Fibroblast of skin of scalp (primary cell): ENCODE measurements at places on chromosomes 1 and 21.

DNA sequence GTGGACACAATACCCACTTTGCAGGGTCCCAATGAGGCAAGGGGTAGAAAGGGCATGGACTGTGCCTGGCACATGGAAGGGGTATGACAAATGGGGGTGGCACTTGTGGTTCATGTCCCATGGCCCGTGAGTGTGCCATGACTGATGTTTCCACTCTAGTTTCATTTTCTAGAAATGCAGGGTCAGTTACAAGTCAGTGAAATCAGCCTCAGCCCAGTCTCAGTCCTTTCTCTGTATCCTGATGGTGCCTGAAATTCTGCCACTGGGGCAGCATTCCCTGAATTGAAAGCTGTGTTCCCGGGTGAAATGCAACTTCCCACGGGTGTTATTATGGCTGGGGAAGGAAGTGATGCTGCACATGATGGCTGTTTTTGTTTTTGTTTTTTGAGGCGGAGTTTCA, 110.8 kb upstream of the ZBTB40 start:
- DNase-seq: no peak

GRCh38 chr1:8374812-8375211, 56.9 kb downstream of the SLC45A1 start:
- DNase-seq: peak; percentile 42

GRCh38 chr21:45421846-45422775, 17.1 kb downstream of the COL18A1 start:
- DNase-seq: no peak

DNA sequence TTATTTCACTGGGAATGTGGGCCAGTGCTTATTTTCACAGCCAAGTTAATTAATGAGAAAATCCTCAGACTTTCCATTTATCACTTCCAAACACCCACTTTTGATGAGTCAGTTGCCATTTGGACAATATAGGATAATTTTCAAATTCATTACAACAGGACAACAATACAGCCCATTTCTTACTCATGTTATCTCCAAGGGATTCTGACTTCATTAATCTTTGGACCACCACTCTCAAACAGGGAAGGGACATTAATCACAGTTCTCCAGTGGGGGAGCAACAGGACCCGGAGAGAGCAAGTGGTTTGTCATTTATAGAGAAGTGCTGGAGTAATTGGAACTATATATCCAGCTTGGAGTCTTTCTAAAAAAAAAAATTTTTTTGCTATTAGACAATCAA, 38.7 kb downstream of the JUN start:
- DNase-seq: no peak

DNA sequence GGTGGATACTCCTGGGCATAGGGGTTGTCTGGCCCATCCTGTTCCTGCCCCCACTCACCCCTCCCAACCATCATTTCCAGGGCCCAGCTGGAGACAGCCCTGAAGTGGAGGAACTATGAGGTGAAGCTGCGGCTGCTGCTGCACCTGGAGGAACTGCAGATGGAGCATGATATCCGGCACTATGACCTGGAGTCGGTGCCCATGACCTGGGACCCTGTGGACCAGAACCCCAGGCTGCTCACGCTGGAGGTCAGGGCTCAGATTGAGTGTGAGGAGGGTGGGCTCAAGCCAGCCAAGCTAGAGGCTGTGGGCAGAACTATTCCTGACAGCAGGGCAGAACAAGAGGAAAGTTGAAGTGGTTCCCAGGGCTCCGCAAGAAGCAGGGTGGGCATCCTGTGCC, 14.2 kb downstream of the RHOC start:
- no peak for DNase-seq

DNA sequence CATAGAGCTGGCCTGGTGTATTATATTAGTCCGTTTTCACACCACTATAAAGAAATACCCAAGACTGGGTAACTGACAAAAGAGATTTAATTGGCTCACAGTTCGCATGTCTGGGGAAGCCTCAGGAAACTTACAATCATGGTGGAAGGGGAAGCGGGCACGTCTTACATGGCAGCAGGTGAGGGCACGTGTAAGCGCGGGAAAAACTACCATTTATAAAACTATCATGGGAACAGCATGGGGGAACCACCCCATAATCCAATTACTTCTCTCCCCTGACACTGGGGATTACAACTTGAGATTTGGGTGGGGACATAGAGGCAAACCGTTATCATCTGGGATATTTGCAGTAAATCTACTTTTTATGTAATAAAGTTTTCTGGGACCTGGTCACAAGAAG, 6.8 kb downstream of the IER5 start:
- no peak for DNase-seq

- DNase-seq: peak; percentile 87
Observed at GRCh38 chr1:24705260-24706073, 39.8 kb upstream of the CLIC4 start.

DNA sequence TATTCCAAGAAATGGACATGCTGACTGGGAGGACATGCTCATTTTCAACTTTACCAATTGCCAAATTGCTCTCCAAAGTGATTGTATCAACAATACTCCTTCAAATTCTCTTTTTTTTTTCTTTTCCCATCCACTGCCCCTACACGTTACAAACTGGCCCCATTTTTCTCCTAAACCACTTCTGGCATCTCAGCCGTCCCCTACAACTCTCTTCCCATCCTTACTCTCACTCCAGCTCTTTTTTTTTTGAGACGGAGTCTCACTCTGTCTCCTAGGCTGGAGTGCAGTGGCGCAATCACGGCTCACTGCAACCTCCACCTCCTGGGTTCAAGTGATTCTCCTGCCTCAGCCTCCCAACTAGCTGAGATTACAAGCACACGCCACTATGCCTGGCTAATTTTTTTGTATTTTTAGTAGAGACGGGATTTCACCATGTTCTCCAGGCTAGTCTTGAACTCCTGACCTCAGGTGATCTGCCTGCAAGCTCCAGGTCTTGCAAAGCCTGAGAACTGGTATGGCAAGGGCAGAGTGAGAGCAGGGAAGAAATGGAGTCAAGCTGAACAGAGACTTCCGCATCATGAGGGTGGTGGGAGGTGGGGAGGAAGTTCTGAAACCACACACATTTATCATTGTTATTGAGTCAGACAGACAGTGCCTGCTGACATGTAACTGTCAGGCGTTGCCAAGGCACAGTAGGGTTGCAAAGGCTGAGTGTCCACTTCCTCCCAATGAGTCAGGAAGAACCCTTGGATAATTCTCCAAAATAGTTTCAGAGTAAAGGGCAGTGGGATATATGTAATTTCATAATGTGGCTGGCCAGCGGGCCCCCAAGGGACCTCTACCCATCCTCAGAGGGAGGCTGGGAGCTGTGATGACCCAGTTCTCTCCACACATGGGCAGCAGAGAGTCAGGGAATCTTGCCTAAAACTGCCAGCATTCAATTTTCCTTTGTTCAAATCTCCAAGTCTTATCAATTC, 17.4 kb downstream of the CELA3A start:
- peak; percentile 97 for DNase-seq

- peak; percentile 15 for DNase-seq
Observed at GRCh38 chr1:183461350-183461749, 10.9 kb upstream of the SMG7 start.

DNA sequence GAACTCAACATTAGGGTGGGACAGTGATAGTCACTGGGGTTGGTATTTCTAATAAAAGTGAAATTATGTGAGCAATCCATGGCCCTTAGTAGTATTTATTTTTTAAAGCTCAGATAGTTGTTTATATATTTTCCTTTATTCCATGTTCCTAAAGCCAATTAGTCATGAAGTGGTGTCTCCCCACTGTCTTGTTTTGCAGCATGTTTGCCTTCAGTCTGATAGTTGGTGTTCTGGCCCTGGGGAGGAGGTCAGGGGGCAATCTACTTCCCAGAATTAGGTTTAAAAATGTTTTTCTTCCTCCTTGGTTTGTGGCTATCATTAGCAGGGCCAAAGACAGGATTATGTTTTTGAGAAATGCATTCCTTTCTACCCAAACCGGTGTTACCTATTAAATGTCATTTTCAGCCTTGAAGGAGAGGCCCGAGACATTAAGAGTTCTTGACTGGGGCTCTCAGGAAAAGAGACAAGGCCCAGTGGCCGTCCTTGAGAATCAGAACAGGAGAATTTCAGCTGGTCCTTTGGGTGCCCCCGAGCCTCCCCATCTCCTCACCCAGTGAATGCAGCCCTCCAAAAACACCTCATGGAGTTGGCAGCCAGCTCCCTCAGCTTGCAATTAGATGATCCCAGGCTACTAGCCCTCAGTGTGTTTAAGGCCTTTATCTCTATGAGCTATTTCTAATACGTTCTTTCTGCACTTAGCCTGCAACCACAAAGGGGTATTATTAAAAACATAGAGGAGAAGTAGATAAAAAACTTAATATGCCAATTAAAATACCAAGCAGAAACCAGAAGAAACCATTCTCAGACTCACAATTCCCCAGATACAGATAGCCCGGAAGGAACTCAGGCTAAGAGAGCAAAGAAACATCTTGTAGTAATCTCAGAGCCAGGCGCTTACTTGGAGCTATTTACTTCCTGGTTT, 71.3 kb upstream of the NGF start:
- DNase-seq: peak; percentile 75

DNA sequence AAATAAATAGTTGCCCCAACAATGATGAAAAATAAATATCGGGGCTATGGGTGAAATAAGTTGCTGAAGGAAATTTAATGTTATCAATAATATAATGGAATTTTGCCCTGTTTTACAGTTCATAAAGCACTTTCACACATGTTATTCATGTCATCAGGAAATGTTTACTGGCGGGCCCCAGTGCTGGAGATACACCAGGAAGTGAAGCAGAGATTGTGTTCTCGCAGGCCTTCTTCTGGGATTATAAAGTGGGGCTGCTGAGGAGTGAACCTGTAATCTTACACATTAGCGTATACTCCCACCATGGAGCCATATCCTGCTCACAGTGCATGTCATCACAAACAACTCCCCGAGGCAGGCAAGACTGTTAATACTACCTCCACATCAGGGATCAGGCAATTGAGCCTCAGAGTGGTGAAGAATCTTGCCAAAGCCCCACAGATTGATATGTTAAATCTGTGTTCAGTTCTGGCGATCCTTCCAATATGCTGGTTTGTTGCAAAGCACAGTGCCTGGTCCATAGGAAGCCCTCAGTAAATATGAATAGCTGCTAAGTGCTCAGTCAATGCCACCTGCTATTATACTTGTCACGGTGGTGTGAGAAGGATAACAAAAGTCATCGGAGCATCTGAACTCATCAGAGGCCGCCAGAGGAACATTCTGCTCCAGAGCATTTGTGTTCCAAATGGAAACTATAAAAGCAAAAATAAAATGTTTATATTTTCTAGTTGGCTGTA, 104.4 kb upstream of the UBE2U start:
- DNase-seq: no peak

GRCh38 chr1:95113684-95114083, 3.5 kb upstream of the TLCD4 start:
- no peak for DNase-seq

DNA sequence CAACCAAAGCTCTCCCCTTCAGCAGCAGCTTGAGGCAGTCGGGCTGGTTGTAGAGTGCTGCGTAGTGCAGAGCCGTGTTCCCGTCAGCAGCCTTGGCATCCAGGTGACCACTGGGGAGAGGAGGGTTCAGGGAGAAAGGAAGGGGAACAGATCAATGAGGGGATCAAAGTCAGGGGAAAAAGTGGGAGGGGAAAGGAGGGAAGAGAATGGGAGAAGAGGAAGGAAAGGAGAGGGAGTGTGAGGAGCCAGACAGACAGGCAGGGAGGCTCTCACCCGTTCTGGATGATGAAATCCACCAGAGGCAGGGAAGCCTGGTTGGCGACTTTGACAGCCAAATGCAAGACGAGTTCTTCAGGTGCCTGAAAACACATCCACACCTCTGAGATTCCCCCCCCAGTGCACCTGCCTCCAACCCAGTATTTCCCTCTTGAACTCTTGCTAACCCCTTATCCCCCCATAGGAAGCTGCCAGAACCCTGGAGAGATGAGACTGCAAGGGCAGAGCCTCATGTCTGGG, 9.8 kb upstream of the TCEA3 start:
- no peak for DNase-seq

DNA sequence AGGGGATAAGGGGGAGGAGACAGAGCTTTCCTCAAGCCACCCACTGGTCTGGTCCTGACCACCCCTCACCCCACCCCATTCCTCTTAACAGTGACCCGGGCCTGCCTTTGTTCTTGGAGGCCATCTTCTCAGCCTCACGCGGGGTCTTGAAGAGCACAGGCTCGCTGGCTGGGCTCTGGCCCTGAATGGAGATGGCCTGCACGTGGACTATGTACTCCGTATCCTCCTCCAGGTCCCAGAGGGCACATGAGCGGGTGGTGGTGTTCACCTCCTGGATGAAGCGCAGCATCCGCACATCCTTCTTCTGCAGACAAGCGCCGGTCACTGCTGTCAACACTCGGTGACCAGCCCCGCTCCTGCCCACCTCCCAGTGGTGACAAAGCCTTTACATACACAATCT, 2.6 kb downstream of the FNDC5 start:
- no peak for DNase-seq

GRCh38 chr1:205630241-205630640, 1.6 kb downstream of the ELK4 start:
- no peak for DNase-seq

GRCh38 chr1:229158341-229158921, 112.5 kb upstream of the RAB4A start:
- DNase-seq: no peak

GRCh38 chr21:41779659-41780058, 12.8 kb upstream of the RIPK4 start:
- DNase-seq: no peak

GRCh38 chr1:145714524-145715111, 4.7 kb upstream of the CD160 start:
- DNase-seq: no peak

DNA sequence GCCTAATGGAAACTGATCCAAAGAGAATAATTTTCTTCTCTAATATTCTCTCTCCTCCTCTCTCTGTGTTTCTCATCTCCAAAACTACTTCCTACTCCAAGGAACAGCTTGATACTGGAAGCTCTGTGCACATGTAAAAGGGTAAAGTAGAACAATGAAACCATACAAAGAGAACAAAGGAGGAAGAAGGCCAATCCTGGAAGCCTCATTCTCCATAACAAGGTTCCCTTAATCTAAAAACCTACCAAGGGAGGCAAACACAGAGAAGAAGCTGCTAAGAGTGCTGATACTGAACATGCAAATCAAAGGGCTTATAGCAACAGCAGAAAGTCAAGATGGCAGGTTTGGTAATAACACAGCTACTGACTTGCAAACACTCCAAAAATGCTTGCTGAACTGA, 44.4 kb downstream of the SIPA1L2 start:
- no peak for DNase-seq

DNA sequence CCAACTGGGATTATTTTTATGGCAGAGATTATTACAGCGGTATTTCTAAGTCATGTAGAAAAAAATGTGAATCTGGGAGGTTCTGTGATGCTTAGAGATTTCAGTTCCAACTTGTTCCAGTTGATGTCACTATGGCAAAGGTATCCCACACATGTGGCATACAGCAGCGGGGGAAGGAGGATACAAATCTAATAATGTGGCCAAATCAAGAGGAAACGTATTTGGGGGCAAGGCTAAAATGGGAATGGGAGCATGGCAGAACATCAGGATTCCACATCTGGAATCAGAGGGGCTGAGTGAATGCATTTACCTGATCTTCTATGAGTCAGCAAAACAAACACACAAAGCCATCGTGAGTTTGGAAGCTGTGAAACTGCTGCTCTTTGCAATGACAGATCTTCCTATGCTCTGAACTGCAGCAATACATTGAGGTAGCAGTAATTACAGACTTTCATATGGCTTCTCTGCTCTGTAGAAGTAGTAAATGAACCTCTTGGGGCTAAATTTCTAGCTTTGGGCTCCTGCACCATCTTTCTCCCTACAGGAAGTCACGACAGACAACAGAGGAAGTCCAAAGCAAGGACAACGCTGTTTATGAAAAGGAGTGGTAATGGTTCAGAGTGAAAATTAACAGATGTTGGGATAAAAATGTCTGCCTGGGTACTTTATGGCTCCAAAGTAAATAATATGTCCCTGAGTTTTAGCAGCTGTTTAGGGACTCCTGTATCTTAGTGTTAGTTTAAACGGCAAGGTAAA, 55.5 kb downstream of the GABPA start:
- DNase-seq: peak; percentile 67
